Uterus (tissue), 4 donors: ENCODE measurements at places on chromosomes 12 and 14. TPM values are rescaled to one million over a fixed set of nuclear protein-coding genes. Genes with fewer than 3 reads are reported as not detected.

The TOX4 gene
- total RNA-seq: 19.4 TPM

The ISCU gene
- total RNA-seq: 226 TPM

The ANKS1B gene
- total RNA-seq: 62.6 TPM

The ISCA2 gene
- total RNA-seq: 22.2 TPM

The PITPNM2 gene
- total RNA-seq: 1.5 TPM

The PPM1H gene
- 2.1 TPM for total RNA-seq

The KLRD1 gene
- 0.97 TPM for total RNA-seq

The SLC38A4 gene
- total RNA-seq: 1.9 TPM

The SERPINA12 gene
- total RNA-seq: not detected

The PMEL gene
- 3.6 TPM for total RNA-seq

The NXPH4 gene
- total RNA-seq: not detected

The GALNT8 gene
- total RNA-seq: 5.8 TPM

The PLCZ1 gene
- total RNA-seq: not detected

The CIT gene
- total RNA-seq: 28.1 TPM

The FITM1 gene
- total RNA-seq: 1.3 TPM

The VWF gene
- total RNA-seq: 949 TPM

The LYZ gene
- total RNA-seq: 7.4 TPM

The TMEM132D gene
- total RNA-seq: not detected
